ENCODE measurements at places on chromosomes 1 and 21.

- DNase-seq, result no peak
These were observed 93.0 kb downstream of the KIF26B start for GRCh38 chr1:245247801-245248200.

- no peak for DNase-seq
These were observed 47.6 kb upstream of the ABCG1 start for GRCh38 chr21:42171091-42172053.

DNA sequence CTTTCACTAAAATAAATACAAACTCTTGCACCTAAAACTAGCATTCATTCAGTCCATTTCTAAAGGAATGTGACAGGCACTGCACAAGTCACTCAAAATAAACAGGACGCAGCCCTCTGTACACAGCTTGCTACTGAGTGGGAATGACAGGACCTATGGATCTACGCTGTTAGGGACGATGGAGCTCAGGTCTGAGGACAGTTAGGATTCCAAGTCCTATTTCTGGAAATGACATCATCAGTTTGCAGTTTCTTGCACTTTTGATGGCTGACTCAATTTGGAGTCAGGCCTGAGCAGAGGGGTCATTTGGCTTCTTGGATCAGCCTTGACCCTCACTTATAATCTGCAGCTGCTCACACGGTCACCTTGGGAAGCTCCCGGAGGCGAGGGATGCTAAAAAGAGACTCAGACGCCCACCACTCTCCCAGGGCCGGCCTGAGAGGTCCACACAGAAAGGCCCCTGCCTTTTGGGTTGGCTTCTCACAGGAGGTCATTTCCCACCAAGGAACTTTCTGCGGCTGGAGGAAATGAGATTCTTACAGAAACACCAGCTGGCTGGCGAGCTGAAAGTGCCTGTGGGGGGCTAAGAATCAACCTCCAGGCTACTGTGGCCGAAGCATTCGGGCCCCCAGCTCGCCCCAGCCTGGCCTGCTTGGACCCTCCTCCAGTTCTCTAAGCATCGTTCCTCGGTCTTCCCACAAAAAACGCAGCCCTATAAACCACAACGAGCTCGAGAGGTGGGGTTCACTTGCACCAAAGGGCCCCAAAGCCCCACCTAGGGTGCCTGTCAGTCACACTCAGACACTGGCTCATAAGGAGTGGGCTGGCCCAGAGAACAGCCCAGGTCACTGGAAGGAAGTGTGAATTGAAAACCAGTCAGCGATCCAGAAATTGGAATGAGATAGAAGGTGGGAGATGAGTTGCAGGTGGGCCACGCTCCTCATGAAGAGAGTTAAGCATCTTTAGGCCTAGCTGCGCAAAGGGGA is 8.9 kb upstream of the PDE9A start:
- DNase-seq, result no peak

- DNase-seq, result no peak
These were observed 40.4 kb downstream of the USP48 start for GRCh38 chr1:21742578-21742977.

GRCh38 chr1:24996983-24997893 is 67.2 kb upstream of the RUNX3 start:
- no peak for DNase-seq
